Stimulated activated CD4-positive, alpha-beta T cell treated with anti-CD3 and anti-CD28 coated beads, Interleukin-4, amount 100 ng/mL, for 24 hours (primary cell): ENCODE measurements at places on chromosomes 5 and 9.

DNA sequence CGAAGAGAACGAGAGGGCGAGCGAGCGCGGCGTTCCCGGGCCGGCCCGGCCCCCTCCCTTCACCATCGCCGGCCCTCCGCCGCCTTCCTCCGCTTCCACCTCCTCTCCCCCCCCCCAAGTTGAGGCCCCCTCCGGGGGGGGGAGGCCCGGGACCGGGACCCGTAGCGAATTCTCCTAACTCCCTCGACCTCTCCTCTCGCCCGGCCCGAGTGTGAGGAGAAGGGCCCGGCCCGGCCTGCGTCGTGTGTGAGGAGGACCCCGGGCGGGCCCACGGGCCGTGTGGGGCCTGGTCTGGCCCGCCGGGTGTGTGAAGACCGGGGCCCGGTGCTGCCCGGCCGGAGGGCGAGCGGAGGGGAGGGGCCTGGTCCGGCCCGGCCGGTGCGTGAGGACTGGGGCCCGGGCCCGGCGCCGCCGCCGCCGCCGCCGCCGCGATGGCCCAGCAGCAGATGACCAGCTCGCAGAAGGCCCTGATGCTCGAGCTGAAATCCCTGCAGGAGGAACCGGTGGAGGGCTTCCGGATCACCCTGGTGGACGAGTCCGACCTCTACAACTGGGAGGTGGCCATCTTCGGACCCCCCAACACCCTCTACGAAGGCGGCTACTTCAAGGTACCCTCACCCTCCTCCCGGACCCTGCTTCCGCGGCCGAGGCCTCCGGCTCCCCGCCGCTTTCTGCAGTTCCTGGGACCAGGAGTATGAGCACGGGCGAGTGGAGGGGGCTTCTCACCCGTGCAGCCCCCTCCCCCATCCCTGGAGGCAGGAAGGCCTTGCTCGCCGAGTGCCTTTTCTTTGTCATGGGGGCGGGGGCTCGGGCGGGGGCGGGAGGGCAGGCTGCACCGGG is 587 bp downstream of the UBE2R2 start:
- peak; percentile 48 for DNase-seq

DNA sequence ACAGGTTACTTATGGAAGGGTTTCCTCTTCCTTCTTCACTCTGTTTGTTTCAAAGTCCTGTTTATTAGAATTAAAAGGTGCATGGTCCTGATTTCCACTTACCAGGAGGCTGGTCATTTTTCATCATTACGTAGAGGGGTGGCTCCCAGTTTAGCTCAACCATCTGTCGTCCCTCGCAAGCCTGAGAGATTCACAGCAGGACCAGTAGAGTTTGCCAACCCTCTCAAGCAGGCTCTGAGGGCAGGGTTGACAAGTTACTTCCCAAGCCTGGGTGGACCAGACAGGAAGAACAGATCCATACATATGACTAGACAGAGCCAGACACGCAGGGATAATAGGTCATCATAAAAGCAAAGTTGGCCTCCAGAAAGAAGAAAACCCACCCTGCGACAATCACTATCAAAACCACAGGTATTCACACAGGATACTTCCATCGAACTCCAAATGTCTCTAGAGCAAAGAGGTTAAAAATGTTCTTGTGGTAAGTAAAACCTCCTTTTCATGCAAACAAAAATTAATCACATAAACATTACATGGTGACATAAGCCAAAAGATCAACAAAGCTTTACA is 151.9 kb downstream of the ELAVL2 start:
- no peak for DNase-seq

DNA sequence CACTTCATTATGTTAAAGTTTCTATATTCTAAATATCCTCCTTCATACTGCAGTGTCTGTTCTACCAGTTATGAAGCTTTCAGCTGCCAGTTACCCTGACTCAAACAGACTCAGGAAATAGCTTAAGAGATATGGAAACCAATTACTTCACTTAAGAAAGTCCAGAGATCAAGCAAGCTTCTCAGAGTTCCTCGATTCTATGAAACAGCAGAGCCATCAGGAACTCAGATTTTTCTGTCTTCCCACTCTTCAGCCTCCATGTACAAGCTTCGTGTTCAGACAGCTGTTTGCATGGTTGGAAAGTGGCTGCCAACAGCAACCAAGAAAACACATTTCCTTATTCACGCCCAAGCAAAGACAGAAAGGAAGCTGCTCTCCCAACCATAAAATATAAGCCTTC is 216.1 kb downstream of the ACTL7B start:
- no peak for DNase-seq

DNA sequence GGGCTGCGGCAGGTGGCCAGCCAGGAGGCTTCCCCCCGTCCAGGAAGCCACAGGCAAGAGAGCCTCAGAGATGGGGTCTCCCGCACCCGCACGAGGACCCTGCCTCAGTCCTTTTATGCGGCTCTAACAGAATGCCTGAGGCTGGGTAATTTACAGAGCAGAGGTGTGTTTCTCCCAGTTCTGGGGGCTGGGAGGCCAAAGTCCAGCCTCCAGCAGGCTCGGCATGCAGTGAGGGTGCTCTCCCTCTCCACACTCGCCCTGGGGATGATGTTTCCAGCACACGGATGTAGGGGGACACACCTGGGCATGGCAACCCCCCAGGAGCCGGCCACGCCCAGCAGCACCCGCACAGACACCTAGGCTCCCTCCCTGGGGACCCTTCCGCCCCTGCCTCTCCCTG is 95.4 kb upstream of the PPP1R26 start:
- no peak for DNase-seq

DNA sequence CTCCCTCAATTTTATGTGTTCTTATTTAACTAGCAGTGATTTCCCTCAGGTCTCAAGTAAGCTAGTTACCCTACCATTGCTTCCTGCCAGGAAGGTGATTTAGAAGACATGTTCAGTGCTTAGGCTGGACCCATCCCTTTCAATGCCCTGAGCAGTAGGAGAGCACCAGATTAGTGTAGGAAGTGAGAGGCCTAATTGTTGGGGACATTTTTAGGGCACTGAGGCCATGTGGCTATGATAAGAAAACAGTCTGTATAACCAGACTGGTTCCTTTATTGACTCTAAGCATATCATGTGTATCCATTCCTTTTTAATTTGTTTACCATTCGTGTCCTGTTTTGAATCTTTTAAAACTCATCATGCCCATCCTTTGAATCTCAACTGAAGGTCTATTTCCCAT is 312.3 kb upstream of the PRR16 start:
- DNase-seq: no peak

GRCh38 chr5:87246061-87246460 is 21.6 kb upstream of the RASA1 start:
- no peak for DNase-seq

DNA sequence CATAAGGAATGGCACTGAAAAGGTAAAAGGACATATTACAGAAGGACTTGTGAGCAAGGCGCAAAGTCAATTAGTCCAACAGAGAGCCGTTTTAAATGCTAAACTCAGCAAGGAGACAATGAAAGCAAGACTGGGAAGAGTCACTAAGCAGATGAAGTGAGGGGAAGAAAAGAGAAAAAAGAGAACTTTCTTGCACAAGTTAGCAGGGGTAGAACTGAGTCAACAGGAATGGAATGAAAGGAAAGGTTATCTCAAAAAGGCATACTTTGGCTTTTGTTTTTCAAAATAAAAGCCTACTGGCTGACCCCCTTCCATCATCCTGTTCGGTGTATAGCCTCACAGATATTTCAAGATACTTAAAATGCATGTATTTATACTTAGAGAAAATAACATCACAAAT is 75.0 kb downstream of the NR6A1 start:
- DNase-seq: no peak

DNA sequence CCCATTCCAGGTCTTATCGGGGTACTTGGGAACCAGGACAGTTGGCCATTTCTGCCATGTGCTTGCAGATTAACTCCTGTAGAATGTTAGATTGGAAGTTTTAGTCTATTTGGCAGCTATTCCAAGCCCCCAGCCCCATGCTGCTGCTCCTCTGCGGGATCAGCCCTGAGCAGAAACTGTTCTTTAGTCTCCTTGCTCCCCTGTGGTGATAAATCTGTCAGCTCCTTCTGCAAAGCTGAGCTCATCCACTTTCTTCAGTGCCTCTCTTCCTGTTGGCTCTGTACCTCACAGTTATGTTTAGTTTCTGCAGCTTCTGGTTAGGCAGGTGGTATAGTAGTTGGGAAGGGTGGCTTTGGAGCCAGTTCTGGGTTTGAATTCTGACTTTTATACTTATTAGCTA is 170.4 kb downstream of the GRIA1 start:
- DNase-seq: no peak

GRCh38 chr9:123812984-123813383 is 116.9 kb downstream of the DENND1A start:
- no peak for DNase-seq

- no peak for DNase-seq
These were observed 60.8 kb downstream of the PFDN1 start for GRCh38 chr5:140242099-140242498.

DNA sequence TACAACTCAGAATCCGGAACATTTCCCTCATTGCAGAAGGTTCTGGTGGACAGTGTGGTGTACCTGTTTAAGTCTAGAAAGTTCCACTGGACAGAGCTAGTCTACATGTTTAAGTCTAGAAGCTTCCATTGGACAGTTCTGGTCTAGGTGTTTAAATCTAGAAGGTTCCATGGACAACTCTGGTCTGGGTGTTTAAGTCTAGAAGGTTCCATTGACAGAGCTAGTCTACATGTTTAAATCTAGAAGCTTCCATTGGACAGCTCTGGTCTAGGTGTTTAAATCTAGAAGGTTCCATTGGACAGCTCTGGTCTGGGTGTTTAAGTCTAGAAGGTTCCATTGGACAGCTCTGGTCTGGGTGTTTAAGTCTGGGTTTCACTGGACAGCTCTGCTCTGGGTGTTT is 25.0 kb downstream of the CCDC187 start:
- DNase-seq: no peak

DNA sequence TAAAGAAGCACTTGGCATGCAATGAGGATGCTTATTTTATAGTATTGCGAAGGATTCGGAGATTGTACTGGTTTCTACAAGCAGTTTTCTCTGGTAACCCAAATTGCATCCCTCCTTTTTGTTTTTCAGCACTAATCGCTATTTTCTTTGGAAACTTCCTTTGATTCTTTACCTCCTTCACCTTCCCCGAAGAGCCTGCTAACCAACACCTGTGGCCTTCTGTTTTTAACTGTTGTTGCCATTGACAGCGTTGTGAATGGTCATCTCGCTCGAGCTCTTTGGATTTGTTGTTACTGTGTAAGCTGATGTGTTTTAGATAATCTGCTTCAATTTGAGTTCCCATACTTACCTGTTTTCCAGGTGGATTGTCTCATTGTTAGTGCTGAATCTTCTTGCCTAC is 1.1 kb downstream of the CNOT6 start:
- DNase-seq: no peak

DNA sequence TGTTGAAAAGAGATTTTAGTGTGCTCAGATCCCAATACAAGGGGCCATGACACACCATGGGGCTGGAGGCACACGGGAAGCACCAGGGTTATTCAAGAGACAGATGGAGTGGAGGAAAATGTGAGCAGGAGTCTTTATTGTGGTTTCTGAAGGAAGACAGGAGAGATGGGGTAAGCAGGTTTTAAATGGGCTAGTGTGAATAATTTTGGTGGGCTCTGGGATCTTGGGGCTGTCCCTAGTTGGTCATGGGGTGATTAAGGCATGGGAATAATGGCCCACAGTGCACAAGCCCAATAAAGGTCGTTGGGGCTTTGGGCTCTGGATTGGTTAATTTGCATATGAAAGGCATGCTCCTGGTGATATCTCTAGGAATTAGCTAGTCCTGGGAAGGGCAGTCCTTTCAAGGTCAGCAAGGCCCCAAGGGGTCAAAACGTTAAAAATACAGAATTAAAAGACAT is 3.6 kb upstream of the SCGB3A2 start:
- no peak for DNase-seq

DNA sequence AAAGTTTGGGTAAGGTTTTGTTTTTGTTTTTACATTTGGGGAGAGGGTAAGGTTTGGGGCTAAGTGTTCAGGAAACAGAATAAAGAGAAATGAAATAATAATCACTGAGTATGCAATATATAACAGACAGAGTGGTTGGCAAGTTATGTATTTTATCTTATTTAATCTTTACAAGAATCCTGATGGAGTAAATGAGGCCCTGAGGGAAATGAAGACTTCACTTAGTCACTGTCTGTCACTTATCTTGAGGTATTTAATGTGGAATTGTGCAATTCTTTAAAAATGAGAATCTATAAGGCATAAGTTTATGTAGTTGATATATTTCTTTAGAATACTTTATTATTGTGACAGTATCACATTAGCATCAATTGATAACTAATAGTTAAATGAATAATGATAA is 48.1 kb downstream of the TEK start:
- DNase-seq: no peak

DNA sequence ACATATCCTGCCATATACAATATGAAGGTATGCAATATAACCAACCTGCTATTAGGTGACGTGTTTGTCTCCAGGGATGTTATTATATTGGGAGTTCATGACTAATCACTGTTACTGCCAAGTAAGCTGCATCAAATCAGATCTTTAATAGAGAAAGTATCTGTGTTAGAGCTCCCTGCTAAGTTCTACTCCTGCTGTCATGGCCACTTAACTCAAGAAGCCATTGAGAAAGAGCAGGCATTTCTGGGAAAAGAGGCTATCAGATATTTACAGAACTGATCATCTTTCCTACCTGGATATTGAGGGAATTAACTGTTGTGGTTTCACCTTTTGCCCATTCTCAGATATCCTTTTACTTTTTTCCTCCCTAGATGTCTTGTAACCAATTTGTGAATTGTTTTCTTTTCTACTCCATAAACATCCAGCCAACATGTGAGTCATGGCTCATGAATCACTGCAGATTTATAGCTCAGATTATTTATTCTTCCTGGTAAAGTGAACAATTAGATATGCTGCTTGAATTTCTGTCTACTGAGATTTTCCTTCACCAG is 634.8 kb upstream of the FAM174A start:
- DNase-seq: no peak

DNA sequence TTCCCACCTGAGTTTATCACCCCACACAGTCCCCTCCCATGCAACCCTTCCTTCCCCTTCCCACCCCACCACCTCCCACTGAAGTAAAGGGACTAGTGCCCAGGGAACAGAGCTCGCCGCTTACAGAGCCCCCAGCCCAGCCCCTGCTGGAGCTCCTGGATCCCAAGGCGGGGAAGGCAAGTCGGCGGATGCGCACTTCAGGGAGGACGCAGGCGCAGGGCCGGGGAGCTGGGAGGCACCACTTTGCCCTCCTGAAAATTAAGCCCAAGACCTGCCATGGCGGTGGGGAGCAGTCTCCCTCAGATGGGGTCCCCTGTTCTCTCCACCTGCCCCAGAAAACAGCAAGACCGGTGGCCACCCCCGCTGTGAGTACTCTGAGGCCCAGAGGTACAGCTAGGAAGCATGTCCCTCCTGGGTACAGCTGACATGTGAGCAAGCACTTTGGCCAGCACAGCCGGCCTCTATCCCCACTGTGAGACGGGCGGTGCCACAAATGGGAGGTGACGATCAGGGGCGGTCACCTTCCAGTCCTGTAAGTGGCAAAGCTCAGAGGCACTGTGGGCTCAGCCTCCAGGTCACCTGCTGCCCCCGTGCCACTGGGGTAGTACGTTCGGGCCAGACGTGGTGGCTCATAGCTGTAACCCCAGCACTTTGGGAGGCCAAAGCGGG is 45.9 kb downstream of the COL23A1 start:
- no peak for DNase-seq

DNA sequence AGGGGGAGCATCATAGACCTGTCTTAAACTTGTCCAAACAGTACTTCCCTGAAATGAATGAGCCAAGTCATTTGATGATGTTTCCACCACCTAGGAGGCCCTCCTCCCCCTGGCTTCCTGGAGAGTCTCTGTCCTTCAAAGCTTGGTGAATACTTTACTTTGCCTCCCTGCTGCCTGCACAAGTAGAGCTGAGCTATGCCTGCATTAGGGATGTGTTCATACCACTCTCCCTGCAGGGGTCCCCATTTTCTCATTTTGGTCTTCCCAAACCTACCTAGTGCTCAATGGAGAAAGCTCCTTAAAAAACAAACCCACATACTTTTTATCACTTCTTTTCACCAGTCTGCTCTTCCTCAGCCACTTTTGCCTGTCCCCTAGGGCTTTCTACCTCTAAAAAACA is 7.7 kb downstream of the CCNI2 start:
- DNase-seq: no peak
